ENCODE measurements at places on chromosomes 12 and 14. TPM values are rescaled to one million over a fixed set of nuclear protein-coding genes. Genes with fewer than 3 reads are reported as not detected.

The NKX2-1 gene
- not detected for polyA plus RNA-seq

The SLCO1B3 gene
- polyA plus RNA-seq: 0.30 TPM

The HOXC11 gene
- polyA plus RNA-seq: not detected

The TCL1B gene
- polyA plus RNA-seq: not detected

The NIN gene
- 5.8 TPM for polyA plus RNA-seq
